ENCODE measurements at places on chromosomes 11 and 22.

DNA sequence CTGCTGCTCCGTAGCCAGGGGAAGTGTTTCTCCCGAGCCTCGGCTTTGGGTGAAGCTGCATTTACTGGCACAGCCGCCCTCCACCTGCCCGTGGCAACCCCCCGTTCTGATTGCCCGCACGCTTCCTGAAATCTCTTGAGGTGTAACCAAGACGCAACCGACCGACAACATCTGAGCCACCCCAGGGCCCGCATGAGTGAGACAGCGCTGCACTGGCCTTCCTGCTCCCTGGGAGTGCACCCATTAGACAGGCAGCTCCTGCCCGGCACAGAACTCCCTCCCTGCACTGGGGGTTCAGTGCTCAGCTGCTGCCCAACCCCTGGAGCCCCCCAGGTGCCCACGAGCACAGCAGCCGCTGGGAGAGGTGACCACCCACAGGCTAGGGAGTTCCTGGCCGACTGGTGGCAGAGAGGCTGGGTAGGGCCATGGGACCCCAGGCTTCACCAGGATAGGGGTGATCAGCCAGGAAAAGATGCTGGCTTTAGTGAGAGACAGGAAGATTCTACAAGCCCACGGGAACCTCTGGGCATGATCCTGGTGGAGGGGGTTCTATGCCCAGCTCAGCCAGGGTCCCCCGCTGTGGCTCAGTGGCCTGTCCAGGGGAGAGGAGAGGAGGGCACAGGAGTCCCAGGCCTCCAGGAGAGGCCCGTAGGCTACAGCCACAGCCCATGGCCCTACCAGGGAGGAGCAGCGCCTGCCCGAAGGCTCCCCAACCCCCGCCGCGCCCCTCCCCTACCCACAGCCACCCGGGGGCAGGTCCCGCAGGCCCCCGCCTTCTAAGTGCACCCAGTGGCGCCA, 14.6 kb downstream of the PLXNB2 start:
- no peak for DNase-seq

DNA sequence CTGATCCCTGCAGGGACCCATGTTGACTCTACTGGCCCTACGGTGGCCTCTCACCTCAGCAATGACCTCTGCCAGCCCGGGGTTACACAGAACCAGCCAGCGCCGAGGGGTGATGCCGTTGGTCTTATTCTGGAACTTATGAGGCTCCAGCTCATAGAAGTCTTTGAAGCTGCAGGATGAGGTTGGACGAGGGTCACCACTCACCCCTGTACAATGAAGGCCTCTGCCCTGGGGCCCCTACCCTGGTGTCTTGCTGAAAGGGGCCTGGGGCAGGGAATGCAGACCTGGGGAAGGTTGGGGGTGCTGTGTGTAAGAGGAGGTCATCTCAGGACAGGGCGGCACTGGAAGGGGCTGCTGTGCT, 6.8 kb downstream of the PYGM start:
- DNase-seq, result no peak

GRCh38 chr11:81219661-81220060, 1514.0 kb downstream of the FAM181B start:
- no peak for DNase-seq

DNA sequence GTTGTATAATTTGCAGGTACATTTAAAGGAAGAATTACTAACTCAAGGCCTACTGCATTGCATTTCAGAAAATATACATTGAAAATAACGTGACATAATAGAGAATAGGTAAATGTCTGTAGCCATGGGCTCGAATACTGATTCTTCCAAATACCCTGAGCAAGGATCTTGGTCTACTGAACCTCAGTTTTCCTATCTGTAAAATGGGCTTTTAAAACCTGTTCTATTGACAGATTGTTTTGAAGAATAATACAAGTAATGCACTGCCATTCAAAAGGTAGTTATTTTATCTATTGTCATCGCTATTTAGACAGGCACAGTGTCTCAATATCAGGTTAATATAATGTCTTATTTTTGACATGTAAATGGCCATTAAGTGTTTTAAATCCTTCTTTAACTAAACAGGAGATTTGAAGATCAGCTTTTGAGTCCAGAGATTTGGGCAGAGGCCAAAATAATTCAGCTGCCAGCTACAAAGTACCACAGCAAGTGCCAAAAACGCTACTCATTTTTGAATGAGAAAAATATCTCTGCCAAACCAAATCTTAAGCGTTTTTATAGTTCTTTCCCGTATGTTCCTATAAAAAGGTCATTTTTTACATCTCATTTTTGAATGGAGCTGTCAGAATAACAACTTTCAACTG, 56.7 kb downstream of the CTSC start:
- DNase-seq, result no peak

GRCh38 chr11:109789901-109790300, 303.3 kb upstream of the ZC3H12C start:
- no peak for DNase-seq

- DNase-seq, result no peak
These were observed 11.9 kb upstream of the SYTL2 start for GRCh38 chr11:85822814-85823213.

DNA sequence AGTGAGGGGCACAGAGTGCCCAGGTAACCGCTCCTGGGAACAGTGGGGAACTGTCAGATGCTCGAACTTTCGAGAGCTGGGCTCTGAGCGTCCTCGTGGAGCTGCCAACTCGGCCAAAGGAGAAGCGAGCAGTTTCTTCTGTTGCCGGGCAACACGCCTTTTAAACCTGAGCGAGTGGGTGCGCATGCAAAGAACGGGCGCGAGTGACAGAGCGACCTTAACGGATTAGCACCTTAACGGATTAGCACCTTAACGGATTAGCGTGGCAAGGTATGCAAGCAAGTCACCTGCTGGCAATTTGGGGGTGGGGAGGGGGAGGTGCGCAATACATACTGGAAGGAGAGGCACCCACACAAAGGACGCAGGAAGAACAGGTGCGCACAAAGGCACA, 61.8 kb upstream of the PRODH start:
- DNase-seq, result no peak

DNA sequence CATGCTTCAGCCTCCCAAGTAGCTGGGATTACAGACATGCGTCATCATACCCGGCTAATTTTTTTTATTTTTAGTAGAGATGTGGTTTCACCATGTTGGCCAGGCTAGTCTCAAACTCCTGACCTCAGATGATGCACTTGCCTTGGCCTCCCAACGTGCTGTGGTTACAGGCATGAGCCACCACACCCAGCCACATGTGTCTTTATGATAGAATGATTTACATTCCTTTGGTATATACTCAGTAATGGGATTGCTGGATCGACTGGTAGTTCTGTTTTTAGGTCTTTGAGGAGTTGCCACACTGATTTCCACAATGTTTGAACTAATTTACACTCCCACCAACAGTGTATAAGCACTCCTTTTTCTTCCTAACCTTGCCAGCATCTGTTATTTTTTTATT, 276.2 kb downstream of the METTL15 start:
- no peak for DNase-seq

DNA sequence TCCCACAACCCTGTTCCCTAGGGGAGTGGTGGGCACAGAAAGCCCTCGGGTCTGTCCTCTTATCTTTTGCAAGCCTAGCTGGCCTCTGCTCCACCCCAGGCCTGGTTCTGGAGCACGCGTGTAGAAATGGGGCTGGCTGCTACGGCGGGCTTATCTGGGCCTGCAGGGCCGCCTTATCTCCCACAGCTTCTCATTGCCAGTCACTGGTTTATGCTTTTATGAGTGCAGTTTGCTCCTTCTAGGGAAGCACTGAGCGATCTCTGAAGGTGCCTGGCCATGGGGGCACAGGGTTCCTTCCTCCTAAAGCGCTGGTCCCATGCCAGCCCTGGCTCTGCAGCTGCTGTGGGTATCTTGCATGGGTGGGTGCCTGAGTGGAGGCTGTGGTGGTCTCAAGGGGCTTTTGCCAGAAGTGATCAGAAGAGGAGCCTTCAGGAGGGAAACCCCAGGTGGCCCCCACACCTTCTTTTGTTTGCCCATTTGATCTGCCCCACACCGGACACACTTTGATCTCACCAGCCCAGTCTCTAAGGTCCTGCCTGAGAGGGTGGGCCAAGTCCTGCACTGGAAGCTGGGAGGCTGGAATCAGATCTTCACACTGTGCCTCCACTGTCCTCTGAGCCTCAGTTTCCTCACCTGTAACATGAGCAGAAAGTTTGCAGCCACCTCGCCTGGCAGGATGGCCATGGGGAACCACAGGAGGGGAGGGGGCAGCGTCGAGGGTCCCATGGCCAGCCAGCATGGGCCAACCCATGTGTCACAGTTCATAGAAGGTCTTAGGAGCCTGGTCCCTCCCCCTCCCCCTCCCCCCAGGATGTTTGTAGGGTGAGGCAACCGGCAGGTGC, 86.6 kb upstream of the FGF3 start:
- no peak for DNase-seq

GRCh38 chr11:3855808-3856491, 486 bp downstream of the STIM1 start:
- DNase-seq, result peak; percentile 64

- no peak for DNase-seq
These were observed 16.8 kb upstream of the TSPAN18 start for GRCh38 chr11:44709966-44710365.

DNA sequence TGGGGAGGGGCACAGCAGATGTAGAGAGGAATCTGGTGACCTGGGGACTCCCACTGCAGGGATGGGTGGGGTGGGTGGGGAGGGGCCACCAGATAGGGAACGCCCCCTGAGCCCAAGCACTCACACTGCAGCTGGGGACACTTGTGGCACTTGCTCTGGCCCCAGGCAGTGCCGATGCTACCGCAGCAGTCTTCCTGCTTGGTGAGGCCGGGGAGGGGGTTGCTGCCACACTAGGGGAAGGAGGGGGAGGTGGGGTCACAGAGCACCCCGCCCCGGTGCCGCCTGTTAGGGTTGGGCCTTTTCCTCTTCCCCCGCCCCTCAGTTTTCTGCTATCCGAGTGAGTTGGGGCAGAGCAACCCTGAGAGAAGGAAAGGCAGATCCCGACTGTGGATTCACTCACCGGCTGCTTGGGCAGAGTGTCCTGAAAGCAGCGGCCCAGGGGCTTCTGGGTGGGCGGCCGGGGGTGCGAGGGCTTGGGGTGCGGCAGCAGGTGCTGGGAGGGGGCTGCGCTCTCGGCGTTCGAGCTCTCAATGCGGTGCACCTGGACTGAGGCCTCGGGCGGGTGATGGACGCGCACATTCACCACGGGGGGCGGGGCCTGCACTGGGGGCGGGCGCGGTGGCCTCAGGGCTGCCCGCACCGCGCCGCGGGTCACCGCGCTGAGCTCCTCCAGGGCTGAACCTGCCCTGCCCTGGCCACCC, 4.7 kb downstream of the LTBP3 start:
- no peak for DNase-seq

DNA sequence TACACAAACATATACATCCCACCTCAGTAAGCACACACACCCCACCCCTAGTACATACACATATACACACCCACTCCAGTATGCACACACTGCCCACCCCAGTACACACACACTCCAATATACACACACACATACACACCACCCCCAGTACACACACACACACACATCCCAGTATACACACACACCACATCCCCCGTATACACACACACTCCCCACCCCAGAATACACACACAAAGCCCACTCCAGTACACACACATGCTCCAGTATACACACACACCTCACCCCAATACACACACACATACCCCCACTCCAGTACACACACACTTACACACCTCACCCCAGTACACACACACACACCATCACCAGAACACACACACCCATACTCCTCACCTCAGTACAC, 7.4 kb downstream of the TECTA start:
- no peak for DNase-seq

GRCh38 chr11:9660886-9661285, 3.0 kb upstream of the SWAP70 start:
- DNase-seq, result no peak

GRCh38 chr11:115544422-115544948, 40.3 kb upstream of the CADM1 start:
- DNase-seq, result no peak

DNA sequence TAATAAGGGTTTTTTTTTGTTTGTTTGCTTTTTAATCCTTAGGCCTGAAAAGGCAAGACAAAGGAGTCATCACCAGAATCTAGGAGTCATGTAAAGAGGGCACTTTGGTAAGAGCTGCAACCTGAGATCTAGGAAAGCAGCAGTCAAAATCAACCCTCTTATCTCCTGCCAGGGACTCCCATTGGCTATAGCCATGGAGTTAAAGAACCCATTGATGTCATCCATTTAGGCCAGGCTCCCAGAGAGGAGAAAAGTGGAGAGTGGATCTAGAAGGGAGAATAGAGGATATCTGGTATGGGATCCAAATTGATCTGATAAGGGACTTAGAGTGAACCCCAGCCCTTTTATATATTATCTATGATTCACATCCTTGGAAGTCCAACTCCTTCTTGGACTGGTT, 35.9 kb downstream of the ZNF215 start:
- DNase-seq, result no peak
